Fibroblast of skin of right biceps (primary cell): ENCODE measurements at places on chromosomes 5 and 9.
A peak's percentile ranks its signal among the peaks of the same experiment; 100 is the strongest.

- DNase-seq, result peak; percentile 34
Measured at GRCh38 chr9:101536938-101537337, 3.3 kb downstream of the RNF20 start.

DNA sequence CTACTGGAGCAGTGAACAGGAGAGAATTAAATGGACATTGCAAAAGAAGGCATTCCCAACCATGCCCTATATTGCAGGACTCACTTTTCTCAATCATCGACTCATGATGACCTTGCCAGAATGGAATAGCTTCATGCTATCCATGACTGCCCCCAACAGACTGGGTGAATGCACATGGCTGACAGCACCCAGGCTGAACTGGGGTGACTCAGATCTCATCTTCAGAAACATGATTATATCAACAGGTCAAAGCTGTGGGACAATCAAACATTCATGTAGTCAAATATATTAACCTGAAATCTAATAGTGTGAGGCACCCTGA lies 34.7 kb upstream of the MIER3 start:
- DNase-seq, result no peak

- peak; percentile 59 for DNase-seq
Measured at GRCh38 chr5:60287174-60287771, 393.7 kb upstream of the PDE4D start.

DNA sequence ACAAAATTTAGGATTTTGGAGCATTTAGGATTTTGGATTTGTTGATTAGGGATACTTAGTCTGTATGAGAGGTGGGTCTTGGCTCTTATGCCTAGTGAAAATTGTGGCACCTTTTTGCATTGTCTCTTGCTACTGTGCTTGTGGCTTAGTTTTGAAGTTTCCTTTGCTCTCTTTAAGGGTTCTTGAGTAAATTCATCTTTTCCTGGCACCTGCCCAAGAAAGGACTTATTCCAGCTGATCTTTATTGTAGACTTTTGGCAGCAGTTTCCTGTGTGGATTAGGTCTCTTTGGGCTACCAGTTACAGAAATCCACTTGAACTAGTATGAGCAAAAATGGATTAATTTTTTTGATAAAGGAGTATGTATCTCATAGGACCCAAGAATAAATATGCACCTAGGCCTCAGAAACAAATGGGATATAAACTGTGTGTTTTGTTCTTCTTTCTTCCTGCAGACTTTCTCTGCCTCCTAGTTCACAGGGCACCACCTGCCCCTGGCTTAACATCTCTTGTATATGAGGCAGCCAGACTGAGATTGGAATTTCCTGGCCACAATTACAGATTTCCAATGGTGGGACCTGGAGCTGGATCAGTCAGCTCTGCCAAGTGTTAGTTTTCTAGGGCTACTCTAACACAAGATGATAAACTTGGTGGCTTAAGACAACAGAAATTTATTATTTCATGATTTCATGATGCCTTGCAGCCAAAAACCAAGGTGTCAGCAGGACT lies 44.6 kb downstream of the FOCAD start:
- peak; percentile 52 for DNase-seq

GRCh38 chr9:109379513-109379912 lies 58.7 kb upstream of the EPB41L4B start:
- DNase-seq, result no peak

DNA sequence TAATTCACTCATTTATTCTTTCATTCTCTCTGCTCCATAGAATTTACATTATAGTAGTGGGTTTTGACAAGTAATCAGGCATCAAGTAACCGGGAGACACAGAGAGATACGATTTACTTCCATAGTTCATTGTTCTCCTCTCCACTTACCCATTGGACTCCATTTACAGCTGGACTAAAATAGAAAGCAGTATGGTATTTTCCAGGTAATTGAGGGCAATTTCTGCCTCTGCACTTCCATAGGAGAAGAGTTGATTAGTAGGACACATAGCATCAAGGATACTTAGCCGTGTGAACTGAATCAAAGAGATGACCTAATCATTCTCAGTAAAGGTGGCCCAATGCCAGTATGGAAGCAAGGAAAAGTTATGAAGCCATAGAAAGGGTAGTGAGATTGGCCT lies 244.4 kb downstream of the COX7C start:
- DNase-seq, result no peak

DNA sequence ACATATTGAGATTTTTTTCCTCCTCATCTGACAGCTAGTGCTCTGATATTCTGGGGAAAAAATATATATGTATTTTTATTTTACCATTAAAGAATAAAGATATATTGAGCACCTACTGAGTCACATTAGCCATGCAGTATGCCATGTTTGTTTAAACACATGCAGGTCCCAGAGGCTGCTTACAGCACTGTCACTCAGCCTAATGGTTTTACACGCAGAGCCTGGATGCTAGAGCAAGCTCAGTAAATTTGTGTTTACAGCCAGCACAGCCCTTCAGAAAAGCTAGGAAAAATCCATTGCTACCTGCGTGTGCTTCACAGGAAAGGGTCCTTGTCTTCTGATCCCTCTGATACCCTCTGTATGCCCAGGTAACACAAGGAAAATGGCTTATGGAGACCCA lies 146.2 kb downstream of the SEMA6A start:
- no peak for DNase-seq

DNA sequence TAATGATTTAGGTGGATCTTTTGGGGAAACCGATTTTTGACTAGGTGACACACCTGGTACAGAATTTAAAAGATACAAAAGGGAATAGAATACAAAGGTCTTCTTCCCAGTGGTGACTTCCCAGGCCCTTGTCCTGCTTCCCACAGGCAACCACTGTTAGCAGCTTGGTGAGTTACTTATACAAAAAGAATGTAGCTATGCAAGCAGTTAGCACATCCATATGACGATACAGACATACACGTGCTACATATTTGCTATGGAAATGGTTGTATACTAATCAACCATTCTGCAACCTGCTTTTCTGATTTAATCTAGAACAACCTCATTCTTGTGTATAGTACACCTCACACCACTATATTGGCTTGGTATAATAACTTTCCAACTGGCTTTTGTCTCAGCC lies 51.0 kb downstream of the OTULIN start:
- DNase-seq, result peak; percentile 52

DNA sequence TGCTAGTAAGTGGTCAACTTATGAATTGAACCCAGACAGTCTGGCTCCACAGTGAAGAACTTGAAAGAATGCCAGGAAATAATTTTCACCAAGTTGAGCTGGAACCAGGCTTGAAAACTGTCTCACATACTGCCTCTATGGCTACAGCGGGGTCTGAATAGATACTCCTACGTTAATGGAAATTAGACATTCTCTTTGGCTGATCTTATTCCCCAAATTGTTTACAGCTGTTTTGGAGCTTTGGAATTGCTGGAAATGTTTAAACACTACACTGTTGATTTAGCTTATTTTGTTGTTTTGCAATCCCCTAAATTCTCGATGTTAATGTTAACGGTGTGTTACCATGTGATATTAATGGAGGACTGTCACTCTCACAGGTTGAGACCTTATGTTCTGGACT lies 146.4 kb downstream of the FBXL7 start:
- peak; percentile 37 for DNase-seq

GRCh38 chr5:34057569-34057968 lies 14.6 kb upstream of the C1QTNF3 start:
- DNase-seq, result no peak

- peak; percentile 86 for DNase-seq
Measured at GRCh38 chr5:96146675-96147074, 185.0 kb upstream of the ELL2 start.

GRCh38 chr9:115972362-115972761 lies 181.2 kb upstream of the PAPPA start:
- DNase-seq, result peak; percentile 40

DNA sequence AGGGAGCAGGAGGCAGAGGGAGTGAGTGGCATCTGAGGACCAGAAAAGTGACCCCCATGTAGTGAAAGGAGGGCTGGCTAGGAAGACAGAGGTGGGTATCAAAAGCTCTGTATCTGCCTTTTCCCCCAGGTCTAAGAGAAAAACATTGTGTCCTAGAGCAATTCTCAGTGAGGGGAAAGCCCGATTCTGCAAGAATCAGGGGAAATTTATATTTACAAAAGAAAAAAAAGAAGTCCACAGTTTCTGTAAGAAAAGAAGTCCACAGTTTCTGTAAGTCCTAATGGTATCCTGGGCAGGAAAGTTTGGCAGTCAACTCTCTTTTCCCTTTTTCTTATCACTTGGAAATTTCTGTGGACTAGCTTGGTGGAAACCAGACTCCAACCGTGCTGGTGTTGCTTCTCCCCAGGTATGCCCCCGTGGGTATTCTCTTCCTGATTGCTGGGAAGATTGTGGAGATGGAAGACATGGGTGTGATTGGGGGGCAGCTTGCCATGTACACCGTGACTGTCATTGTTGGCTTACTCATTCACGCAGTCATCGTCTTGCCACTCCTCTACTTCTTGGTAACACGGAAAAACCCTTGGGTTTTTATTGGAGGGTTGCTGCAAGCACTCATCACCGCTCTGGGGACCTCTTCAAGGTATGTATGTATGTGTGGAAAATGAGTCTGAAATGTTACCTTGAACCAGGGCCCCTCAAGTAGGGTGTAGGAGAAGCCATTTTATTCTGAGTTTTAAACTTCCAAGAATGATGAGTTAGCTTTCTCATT lies 73.0 kb downstream of the SLC1A3 start:
- DNase-seq, result no peak

- peak; percentile 45 for DNase-seq
Measured at GRCh38 chr5:109690242-109690974, 681 bp downstream of the MAN2A1 start.

DNA sequence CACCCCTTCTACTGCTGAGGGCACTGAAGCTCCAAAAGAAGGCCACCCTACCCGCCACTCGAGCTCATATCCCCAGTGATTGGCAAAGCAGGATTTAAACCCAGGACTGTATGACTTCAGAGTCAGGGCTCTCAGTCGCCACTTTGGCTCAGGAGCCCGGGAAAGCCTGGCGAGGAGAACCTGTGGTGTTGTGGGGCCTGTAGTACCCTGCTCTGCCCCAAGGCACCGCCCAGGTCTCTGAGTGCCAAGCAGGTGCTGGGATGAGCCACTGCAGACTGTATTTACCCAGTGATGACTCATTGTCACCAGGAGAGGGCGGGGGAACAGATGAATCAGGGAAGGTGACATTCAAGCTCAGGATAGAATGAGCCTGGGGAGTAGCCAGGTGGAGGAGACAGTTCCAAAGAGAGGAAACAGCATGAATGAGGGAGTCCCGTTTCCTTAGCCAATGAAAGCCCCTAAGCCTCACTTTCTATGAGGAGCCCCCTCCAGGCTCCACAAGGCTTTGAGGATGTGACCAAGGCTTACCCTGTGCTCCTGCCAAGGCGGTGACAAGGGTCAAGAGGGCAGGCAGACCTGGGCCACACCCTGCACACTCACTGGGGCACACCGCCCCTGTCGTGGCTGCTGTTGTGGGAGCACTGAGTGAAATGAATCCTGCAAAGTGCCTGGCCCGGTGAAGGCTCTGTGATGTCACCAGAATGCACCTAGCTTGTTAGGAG lies 17.8 kb upstream of the DPM2 start:
- no peak for DNase-seq

- no peak for DNase-seq
Measured at GRCh38 chr5:159402856-159403255, 72.6 kb upstream of the IL12B start.

DNA sequence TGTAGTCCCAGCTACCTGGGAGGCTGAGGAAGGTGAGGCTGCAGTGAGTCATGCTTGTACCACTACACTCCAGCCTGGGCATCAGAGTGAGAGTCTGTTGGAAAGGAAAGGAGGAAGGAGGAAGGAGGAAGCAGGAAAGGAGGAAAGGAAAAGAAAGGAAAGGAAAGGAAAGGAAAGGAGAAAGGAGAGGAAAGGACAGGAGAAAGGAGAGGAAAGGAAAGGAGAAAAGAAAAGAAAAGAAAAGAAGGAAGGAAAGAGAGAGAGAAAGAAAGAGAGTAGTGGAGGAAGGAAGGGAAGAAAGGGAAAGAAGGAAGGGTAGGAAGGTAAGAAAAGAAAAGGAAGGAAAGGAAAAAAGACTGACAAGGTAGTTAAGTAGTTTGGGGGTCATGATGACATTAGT lies 162.6 kb upstream of the SLC12A2 start:
- no peak for DNase-seq

GRCh38 chr9:131320031-131320685 lies 30.6 kb downstream of the PLPP7 start:
- DNase-seq, result no peak

- DNase-seq, result no peak
Measured at GRCh38 chr9:107960916-107961315, 471.3 kb upstream of the KLF4 start.

DNA sequence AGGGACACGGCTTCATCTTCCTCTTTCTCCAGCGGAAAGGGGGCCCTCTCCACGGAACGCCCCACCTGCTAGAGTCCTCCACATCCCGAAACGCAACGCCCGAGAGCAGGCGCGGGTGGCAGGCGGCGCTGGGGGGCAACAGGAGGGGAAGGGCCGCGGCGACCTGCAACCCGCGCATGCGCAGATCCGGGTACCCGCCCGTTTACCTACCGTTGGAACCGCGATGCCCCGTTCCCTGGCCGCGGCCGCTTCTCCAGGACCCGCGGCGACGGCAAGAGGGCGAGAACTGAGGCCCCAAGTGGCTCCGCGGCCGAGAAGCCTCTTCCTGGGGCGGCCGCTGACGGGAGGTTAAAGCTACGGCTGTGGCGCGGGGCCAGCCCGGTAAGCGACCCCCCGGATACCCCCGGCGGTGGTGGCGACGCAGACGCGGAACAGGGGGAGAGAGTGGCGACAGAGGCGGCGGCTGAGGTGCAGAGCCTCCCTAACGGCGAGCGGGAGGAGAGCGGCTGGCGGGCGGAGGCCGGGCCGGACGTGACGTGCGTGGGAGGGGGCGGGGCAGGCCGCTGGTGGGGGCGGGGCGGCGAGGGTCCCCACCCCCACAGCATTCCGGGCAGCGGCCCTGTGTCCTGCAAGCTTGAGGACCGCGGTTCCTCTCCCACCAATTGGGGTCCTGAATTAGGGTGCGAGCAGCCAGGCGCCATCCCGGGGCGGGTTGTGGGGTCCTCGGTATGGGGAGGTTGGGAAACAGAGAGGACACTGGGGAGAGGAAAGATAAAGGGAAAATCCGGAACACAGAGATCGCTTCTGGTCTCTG lies at the start of gene FAM13B:
Gene FAM13B, minus strand, starts transcription at position 508 of the 814 bp plus-strand sequence. CDS start 13,968 bp downstream, outside the sequence.
- peak; percentile 75 for DNase-seq

GRCh38 chr9:113503613-113504211 lies 40.2 kb downstream of the RGS3 start:
- DNase-seq, result peak; percentile 10

GRCh38 chr5:94705427-94705826 lies 87.0 kb downstream of the SLF1 start:
- DNase-seq, result peak; percentile 11

- no peak for DNase-seq
Measured at GRCh38 chr9:2833096-2833495, 10.8 kb downstream of the PUM3 start.
